Parietal lobe (tissue), 2 donors: ENCODE measurements at places on chromosomes 7 and 10. TPM values are rescaled to one million over a fixed set of nuclear protein-coding genes. Genes with fewer than 3 reads are reported as not detected.

CTAGE8 gene
- total RNA-seq: not detected

OR6B1 gene
- total RNA-seq: not detected

PAXIP1 gene
- total RNA-seq: 23.2 TPM

OR2A12 gene
- not detected for total RNA-seq

XRCC2 gene
- total RNA-seq: 6.9 TPM

PPP1R3C gene
- total RNA-seq: 24.7 TPM

GHRHR gene
- not detected for total RNA-seq

AKR1C2 gene
- 22.8 TPM for total RNA-seq

MKX gene
- 0.94 TPM for total RNA-seq

FAM237B gene
- total RNA-seq: not detected

SRRM3 gene
- total RNA-seq: 16.9 TPM

BAIAP2L1 gene
- not detected for total RNA-seq

MINDY4 gene
- total RNA-seq: 7.8 TPM

ZNF394 gene
- total RNA-seq: 24.1 TPM

PCLO gene
- total RNA-seq: 138 TPM

NPFFR1 gene
- 1.3 TPM for total RNA-seq

CCL24 gene
- not detected for total RNA-seq

SPDYE9 gene
- total RNA-seq: not detected

SUN3 gene
- not detected for total RNA-seq

FLNC gene
- 4.1 TPM for total RNA-seq

ASZ1 gene
- total RNA-seq: not detected

CYP2C19 gene
- not detected for total RNA-seq

UNC5B gene
- total RNA-seq: 5.3 TPM

COBL gene
- 8.1 TPM for total RNA-seq

DENND2A gene
- 29.4 TPM for total RNA-seq

UTF1 gene
- not detected for total RNA-seq

C10orf67 gene
- total RNA-seq: 0.31 TPM

TAS2R5 gene
- total RNA-seq: 13.5 TPM

AKR1C1 gene
- total RNA-seq: 46.0 TPM

MSS51 gene
- 6.9 TPM for total RNA-seq

MYO1G gene
- 0.63 TPM for total RNA-seq

FEZF1 gene
- not detected for total RNA-seq

ZNF853 gene
- total RNA-seq: 17.5 TPM

CREM gene
- total RNA-seq: 16.6 TPM

MMP21 gene
- total RNA-seq: 0.31 TPM

STAG3 gene
- total RNA-seq: 1.3 TPM

WEE2 gene
- total RNA-seq: 1.3 TPM

NUTM2E gene
- 0.31 TPM for total RNA-seq

ACSM6 gene
- total RNA-seq: not detected

UMAD1 gene
- total RNA-seq: 11.3 TPM
